NCI-H2227 treated with DMSO at 0.1 percent for 48 hours (cell line): ENCODE measurements at places on chromosomes 4 and X.

- no peak for DNase-seq
Measured at GRCh38 chr4:4755306-4755705, 104.2 kb upstream of the MSX1 start.

- DNase-seq = no peak
Measured at GRCh38 chrX:109952985-109953905, 49.7 kb upstream of the TMEM164 start.

DNA sequence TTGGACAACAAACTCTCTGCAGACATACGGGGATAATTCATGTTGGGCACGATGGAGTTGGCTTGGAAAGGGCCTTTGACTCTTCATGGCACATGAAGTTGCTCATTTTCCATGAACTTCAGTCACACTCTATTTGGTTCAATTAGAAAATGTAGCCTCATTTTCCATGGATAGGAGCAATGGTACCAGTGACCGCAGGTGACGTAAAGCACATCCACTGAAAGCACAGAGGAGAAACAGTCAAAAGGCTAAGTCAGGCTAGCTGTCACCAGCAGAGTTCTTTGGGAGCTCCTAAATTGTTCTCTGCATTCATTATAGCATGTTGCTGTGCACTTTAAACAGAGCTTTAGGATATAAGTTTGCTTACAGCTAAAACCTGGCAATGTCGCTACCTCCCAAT, 39.9 kb upstream of the MAP3K15 start:
- DNase-seq = no peak

DNA sequence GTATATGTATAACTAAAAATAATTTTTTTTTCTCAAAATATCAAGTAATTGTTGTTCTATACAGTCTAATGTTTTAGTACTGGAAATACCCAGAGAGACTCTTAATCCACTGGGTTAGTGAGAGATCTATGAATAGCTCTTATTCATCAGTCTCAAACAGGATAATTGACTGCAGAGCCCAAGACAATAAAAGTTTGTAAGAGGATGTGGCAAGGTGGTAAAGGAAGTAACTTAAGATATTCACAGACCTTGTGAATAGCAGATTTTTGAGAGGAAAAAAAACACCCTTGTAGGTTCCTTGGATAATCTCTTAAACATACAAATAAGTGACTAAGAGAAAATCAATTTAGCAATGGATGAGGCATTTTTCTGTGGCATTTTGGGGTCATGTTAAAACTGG, 210.9 kb upstream of the FAM241A start:
- no peak for DNase-seq

GRCh38 chr4:52551487-52551886, 107.6 kb downstream of the USP46 start:
- DNase-seq = no peak

GRCh38 chr4:165152527-165152926, 39.9 kb upstream of the TMEM192 start:
- DNase-seq = no peak

DNA sequence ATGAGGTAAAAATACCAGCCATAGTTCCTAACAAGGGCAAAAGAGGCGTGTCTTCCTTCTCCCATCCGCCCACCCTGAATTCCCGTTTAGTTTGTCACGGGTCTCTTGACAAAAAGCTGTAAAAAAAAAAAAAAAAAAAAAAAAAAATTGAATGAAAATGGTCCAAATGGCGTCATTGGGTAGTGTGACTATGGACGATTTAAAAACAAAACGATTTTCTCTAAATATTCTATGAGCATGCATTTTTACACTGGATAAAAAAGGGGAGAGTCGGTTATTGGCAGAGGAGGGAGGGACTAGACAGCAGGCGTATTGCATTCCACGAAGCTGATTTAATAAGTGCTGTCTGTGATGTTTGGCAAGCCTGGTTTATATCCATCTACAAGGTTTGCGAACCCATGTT, at the start of gene FAM133A:
FAM133A (plus strand) TSS at position 338 of the 403 bp plus-strand sequence. CDS start 35,214 bp downstream, outside the sequence.
- no peak for DNase-seq

GRCh38 chr4:115028682-115029410, 84.6 kb downstream of the NDST4 start:
- no peak for DNase-seq

- no peak for DNase-seq
Measured at GRCh38 chrX:107700317-107700774, 72.0 kb downstream of the PRPS1 start.

GRCh38 chrX:122817321-122817955, 366.6 kb upstream of the GRIA3 start:
- DNase-seq = no peak

- DNase-seq = peak; percentile 39
Measured at GRCh38 chr4:110197529-110198042, 829 bp downstream of the ELOVL6 start.

GRCh38 chr4:61828960-61829359, 628.8 kb downstream of the ADGRL3 start:
- no peak for DNase-seq

GRCh38 chr4:153785910-153786721, 2.8 kb downstream of the SFRP2 start:
- peak; percentile 24 for DNase-seq

DNA sequence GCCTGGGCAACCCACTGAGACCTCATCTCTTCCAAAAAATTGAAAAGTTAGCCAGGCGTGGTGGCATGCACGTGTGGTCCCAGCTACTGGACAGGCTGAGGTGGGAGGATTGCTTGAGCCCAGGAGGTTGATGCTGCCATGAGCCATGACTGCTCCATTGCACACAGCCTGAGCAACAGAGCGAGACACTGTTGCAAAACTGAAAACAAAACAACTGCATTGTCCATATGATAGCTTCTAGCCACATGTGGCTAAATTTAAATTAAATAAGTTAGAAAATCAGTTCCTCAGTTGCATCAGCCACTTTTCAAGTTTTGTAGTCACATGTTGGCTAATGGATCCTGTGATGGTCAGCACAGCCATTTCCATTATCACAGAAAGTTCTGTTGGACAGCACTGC, 67.9 kb downstream of the GAB1 start:
- no peak for DNase-seq

DNA sequence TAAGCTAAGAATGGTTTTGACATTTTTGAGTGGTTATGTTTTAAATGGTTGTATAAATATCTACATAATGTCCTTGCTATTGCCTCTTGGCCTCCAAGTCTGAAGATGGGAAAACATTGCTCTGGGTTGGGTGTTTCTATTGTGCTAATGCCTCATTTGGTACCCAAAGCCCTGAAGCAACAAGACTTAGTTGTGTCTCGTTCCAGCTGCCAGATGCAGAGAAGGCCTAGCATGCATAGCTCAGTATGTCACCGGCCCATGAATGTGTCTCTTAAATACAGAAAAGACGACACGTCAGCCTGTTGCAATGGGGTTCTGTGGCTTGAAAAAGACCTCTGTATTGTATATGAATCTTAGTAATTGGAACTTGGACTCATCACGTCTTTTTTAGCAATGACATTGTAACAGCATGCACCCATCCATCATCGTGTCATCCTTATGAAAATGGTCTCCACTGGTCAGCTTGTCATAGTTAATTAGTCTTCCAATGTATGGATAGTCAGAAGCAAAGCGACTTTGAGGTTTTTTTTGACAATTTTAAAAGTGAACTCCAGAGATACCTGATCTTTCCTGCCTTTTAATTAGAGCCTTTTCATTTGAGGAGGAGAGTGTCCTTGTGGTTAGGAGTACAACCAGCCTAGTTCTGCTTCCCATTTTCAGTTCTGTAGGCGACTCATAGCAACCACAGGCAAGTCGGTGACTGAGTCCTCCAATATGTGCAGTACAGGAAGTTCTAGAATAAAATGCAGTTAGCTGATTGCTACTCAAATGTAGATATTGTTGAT, 126.4 kb upstream of the GATB start:
- no peak for DNase-seq

DNA sequence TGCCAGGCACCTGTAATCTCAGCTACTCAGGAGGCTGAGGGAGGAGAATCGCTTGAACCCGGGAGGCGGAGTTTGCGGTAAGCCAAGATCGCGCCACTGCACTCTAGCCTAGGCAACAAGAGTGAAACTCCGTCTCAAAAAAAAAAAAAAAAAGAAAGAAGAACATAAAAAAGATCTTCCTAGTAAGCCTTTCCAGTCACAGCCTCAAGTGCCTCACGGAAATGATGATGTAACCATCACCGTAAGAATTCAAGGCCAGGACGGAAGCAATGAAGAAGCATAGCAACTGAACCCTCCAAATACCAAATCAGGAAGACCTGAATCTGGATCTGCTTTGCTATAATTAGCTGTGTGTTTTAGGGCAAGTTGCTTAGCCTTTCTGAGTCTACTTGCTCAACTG, 28.8 kb downstream of the RBM47 start:
- DNase-seq = no peak

DNA sequence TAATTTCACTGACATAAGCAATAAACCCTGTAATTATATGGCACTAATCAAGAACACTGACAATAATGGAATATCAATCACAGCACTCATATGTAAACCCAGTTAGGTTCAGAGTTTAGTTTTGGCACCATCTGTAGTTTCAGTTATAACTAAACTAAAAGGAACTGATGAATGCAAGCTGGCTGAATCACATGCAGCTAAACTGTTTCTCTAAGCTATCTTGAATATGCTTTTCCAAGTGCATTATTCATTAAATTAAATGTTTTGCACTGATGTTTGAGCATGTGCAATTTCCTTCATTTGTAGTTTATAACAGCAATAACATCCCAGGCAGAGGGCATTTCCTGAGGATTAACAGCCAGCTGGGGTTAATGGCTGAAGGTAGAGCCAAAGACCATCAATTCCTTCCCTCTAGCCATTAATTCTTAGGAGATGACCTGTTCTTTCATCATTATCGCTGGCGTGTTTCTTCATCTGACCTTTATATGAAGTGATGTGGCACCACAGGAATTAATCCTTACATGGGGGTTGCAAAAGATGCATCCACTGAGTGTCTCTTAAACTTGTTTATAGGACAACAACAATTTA, 562.8 kb upstream of the IGFBP7 start:
- DNase-seq = no peak

DNA sequence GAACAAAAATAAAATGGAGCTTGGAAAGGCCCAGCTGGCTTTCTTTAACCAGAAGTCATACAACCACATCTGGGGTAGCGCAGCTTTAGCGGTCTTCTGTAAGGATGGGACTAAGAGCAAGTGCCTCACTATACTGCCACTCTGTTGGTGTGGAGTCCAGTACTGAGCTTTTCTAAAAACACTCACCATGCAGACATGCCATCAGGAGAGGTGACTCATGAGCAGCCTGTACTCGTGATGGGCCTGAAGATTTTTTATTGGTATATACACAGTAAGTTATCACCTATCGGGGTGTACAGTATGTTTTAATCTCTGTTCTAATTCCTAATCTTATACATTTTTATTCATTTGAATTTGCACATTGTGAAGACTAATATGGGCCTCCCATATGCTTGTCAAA, 9.6 kb downstream of the PPP3CA start:
- DNase-seq = no peak

- DNase-seq = no peak
Measured at GRCh38 chr4:128858879-128859671, 49.6 kb downstream of the JADE1 start.

DNA sequence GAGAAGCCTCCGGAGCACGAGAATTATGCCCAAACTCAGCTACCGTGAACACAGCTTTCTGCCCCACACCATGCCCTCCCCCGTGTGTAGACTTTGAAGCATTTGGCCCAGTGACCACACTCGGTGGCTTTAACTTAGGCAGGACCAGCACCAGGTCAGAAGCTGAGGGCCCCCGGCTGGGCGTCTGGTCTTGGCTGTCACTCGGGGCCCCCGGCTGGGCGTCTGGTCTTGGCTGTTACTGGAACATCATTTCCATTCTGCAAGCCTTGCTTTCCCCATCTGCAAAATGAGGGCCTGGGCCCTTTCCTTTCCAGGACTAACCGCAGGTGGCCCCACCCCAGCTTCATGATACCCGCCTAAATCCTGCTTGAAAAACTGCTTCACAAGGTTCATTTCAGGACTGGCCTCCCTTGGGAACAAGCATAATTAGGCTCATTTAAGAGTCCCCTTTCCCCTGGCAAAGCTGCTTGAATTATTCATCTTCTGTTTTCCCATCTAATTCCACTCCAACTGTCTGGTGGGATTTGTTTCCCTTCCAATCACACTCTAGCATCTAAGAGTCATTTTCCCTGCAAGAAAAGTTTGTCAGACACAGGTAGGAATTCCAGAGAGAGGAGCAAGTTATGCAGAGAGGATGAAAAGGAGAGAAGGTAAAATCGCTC, 82.5 kb downstream of the WFS1 start:
- DNase-seq = no peak

- peak; percentile 46 for DNase-seq
Measured at GRCh38 chr4:4855301-4856070, 4.0 kb upstream of the MSX1 start.

- no peak for DNase-seq
Measured at GRCh38 chrX:15769300-15769954, 20.9 kb upstream of the ZRSR2 start.

GRCh38 chr4:64195582-64195981, 213.7 kb downstream of the TECRL start:
- DNase-seq = no peak

DNA sequence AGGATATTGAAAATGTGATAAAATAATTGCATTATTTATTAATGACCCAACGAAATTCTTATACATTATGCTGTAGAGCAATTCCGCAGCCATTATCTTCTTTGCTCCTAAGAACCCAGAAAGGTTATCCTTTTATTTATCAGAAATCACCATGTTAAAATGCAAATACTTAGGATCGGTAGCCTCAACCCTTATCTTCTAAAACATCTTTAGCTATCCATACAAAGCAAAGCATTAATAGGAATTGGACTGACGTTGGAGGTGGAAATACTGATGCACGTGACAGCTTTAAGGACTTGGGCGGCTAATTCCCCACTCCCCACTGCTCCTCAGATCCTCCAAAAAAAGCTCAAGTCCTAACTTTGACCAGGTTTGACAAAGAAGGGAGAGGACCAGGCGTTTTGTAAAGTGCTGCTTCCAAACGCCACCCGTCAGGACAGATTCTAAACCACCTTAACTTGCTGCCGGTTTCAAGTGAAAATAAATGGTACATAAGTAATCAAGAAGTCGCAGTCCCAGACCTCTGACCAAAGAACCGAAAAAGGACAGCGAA, 539 bp upstream of the SPCS3 start:
- peak; percentile 23 for DNase-seq

- DNase-seq = no peak
Measured at GRCh38 chrX:9227276-9227675, 193.3 kb upstream of the FAM9B start.

- no peak for DNase-seq
Measured at GRCh38 chr4:16897991-16898827, at the start of gene LDB2. Gene LDB2, minus strand, starts transcription at chr4:16898645.

DNA sequence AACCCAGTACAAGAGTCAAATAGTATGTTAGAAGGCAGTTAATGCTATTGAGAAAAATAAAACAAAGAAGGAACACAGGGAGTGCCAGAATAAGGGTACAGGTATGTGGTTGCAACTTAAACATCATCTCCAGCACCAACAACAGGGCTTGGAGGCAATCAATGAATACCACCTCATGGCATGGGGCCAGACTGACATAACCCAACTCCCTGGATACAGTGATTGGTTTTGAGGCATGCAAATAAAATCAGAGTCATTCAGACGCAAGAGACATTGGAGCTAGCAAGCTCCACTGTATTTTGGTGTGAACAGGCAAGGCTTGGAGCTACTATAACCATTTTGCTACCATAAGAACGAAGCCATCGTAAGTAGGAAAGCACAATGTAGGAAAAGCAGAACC, 56.7 kb downstream of the PPP3CA start:
- no peak for DNase-seq
